ENCODE measurements at places on chromosomes 11 and 22.

GRCh38 chr11:17207317-17208256 is at the start of gene PIK3C2A:
Gene PIK3C2A (minus strand): TSS chr11:17207986. CDS start chr11:17169741, 38,245 bp downstream.
- peak; percentile 95 for DNase-seq

GRCh38 chr22:20032407-20032991 is 11.6 kb downstream of the TANGO2 start:
- DNase-seq = no peak

DNA sequence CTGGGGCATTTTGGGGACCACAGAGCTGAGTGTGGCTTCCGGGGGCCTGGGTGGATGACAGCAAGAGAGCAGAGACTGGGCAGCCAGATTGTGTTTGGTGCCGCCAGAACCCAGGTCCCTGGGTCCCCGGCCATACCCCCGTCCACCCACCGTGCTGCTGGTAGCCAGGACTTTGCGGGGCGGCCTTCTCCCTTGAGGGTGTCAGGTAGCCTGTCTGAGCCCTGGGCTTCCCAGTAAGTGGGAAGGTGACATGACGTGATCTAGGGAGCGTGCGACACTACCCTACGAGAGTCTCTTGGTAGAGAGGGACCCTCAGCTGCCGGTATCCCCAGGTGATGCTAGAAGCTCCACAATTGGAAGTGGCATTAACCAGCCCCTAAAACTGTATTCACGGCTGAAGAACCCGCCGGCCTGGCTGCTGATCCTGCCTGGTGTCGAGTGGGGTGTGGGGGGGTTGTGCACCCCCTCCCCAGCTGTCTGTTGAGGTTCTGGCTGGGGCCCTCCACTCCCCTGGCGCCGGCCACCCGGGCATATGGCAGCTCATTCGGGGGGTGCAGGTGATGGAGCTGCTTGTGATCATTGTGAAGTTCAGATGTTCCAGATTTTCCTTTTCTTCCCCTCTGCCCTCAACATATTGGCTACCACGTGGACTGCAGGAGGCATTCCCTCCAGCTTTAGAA is 66.9 kb downstream of the MPPED1 start:
- no peak for DNase-seq

GRCh38 chr22:31526270-31526669 is 29.9 kb downstream of the SFI1 start:
- peak; percentile 67 for DNase-seq

DNA sequence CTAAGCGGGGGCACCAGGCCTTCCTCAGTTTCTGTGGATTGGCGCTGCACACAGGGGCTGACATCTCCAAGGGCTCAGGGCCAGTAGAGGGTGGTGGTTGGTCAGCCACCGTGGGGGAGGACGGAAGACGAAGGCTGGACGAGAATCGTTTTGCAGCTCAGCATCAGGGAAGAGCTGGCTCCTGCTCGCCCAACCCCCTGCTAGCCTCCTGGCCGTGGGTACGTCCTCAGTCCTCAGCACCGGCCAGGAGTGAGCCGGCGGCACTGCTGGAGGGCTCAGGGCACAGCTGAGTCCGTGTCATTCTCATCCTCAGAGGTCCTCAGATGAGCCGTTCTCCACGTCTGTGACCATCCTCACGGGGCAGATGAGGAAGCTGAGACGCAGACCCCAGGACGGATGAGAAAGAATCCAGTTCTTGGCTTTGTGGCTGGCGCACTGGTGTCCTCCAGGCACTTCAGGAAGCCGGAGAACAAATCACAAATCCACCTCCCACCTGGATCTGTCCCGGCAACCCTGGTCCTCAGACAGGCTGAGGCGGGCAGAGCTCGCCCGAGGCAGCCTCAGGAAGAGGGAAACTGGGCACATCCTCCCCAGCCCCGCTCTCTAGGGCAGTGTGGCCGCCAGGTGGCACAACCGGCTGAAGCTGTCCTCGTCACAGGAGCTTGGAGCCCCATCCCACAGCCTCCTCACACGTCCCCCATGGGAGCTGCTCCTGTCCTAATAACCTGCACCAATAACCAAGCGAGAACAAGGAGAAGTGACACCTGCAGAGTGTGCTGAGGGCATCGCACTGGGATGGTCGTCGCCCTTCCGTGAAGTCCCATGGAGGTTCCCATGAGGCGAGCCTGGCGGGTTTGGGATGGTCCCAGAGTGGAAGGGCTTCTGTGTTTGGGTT is 393.7 kb downstream of the BRD1 start:
- no peak for DNase-seq

GRCh38 chr11:67056267-67057204 is at the start of gene RHOD:
Gene RHOD (plus strand): TSS chr11:67056847. CDS start chr11:67056903, 56 bp downstream.
- peak; percentile 19 for DNase-seq

- DNase-seq = no peak
These were observed 4.9 kb upstream of the SOX6 start for GRCh38 chr11:16361108-16361865.

GRCh38 chr22:28435982-28436381 is 243.7 kb downstream of the TTC28 start:
- no peak for DNase-seq

DNA sequence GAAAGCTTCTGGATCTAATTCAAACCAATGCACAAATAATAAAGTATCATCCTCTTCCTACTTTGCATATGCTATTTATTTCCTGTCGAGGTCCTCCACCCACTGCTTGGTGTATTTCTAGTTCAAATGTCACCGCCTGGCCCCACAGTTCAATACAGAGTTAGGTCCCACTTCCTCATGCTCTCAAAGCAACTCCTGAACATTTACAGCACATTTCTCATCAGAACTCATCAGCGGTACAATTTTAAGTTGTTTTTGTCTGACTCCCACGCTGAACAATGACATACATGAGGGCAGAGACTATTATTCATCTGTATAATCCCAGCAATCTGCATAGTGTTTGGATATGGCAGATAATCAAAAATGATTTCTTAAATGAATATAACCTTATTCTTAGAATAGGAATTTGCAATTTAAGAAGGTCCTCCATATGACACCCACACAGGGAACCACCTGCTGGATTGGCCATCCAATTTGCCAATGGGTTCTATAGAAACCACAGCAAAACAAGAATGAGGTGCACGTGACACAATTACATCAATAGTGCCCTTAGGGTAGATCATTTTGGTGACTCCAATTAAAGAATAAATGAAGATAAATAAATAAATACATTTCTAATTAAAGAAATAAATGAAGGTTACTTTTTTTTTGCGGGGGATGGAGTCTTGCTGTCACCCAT is 54.2 kb downstream of the SLC25A17 start:
- DNase-seq = peak; percentile 8

- DNase-seq = no peak
These were observed 13.2 kb downstream of the FAM118B start for GRCh38 chr11:126224647-126225294.
